NCI-H1694 (cell line): ENCODE measurements at places on chromosomes 6 and 20.

DNA sequence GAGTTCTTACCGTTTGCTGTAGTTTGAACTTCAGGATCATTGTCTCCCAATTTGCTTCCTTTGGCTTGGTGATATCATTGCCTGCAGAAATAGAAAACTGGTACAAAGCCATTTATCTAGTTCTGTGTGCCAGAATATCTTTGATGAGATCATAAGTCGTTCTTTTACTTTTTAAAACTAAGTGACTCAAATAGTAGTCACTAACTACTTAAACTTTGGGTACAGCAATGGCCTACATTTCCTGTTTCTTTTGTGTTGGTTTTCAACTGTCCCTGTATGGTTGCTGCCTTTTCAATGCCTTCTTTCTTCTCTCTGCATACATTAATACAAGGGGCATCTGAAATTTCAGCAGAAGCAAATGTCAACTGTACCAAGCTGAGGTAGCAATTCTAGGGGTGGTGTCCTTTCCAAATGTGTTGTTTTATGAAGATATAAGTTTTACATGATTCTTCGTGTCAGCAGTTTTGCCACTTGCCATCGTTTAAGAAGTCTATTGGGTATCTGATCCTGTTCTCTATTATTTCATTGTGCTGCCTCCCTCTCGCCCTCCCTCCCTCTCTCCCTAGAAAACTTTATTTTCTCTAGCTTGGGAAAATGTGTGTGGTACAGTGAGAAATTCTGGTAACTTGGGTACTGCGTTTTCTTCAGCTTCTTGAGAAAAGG is 238.5 kb downstream of the FARS2 start:
- DNase-seq: no peak

DNA sequence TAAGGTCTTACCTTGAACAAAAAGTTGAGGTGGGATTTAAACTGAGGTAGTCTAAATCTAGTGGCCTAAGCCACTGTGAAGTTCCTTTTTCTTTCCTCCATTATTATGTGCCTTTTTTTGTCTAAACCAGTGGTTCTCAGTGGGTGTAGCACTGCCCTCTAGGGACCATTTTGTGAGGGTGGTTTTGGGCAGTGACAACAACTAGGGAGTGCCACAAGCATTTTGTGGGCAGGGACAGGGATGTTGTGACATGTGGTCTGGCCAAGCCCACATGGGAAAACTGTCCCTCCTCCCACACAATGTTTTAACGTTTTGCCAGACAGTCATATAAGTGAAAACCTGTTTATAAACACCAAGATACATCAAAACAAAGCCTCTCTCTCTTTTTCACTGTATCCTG is 899.4 kb upstream of the FLRT3 start:
- peak; percentile 3 for DNase-seq

DNA sequence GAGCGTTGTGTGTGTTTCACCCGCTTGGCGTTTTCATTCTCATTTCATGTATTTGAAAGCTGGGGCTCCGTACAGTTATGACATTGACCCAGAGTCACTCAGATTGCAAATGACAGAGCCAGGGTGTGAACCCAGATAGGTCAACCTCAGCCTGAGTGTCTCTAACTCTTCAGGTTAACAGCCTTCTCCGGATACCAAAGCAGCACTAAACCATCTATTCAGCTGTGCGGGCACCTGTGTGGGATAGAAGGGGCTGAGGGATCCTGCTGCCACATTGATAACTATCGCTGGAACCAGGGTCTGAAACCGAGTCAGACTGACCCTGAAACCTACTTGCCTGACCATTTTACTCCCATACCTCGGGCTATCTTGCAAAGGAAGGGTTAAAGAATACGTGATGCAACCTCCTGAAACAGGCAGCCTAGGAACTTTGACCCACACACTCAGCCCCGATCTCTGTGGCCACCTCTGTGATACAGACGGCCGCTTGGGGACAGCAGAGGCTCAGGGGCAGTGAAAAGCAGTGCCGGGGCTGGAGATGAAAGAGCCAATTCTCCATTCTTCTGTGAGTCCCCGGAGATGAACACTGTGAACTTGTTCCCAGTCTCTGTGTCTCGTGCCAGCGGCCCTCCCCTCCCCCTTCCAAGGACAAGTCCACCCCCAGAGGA is 233.5 kb upstream of the QKI start:
- DNase-seq: no peak

GRCh38 chr6:138588805-138589434 is 89.6 kb upstream of the NHSL1 start:
- DNase-seq: peak; percentile 80

- DNase-seq: peak; percentile 42
Measured at GRCh38 chr6:127641905-127642304, 64.9 kb downstream of the C6orf58 start.

DNA sequence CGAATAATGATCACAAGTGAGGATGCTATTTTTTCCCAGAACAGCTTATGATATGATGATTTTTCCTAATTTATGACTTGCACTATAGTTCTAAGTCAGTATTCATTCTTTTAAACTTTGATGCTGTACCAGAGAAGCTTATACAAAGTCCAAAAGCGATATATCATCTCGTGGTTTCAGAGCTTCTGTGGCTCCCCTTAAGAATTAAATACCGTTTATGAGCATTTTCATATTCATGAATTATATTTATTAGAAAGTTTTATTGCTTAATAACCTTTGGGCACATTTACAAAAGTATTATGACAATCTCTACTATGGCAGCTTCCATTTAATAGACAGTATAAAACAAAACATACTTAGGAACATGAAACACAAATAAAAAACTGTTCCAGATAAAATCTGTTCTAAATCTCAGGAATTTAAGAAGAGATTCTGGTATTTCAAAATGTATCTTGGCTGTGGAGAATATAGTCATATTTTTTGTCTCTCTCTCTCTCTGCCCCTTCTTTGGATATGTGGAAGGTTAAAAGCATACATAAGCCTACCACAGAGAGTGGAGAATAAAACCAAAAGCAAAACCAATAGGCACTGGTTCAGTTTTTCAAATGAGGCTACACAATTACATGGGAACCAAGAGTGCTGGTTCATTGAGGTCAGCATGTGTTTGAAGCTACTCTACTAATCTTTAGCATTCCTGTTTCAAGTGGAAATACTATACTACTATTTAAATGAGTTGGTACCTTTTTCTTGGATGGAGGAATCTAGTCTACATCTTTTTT is 884.5 kb upstream of the GJE1 start:
- DNase-seq: no peak

- DNase-seq: no peak
Measured at GRCh38 chr6:33343953-33344611, 26.5 kb upstream of the ZBTB22 start.

GRCh38 chr6:123323452-123324329 is 313.1 kb downstream of the TRDN start:
- DNase-seq: no peak

GRCh38 chr20:9078826-9079731 is 10.2 kb downstream of the PLCB4 start:
- DNase-seq: no peak

DNA sequence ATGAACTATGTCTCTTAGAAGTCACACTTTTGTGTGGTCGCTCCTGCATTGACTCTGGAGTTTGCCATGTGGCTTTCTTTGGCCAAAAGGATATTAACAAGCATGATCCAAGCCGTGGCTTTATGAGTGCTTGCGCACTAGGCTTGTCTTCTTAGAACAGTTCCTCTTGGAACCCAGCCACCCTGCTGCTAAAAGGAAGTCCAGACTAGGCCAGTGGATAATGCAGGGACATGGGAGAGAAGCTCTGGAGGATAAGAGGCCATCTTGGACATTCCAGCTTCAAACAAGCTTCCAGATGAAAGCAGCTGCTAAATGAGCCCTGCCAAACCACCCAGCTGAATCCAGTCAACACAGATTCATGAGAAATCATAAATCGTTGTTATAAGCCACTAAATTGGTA is 346.4 kb downstream of the CDC5L start:
- DNase-seq: no peak

DNA sequence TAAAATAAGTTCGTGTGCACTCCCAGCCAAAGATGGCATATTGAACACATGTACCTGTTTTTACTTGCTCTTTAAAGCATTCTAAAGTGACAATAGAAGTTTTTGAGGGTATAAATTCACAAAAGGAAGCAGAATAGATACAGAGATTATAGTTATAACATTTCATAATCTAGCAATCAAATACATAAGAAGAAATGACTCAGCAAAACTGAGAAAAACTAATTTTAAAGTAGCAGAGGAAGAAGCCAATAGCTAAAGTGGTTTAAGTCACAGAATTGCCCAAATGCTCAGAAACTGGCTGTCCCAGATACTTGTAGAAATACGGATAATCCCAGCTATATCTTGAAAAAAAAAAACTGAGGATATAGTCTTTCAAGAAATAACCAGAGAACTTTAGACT is 49.2 kb upstream of the TBC1D32 start:
- no peak for DNase-seq

- no peak for DNase-seq
Measured at GRCh38 chr6:88588938-88589337, 374.5 kb downstream of the RNGTT start.

DNA sequence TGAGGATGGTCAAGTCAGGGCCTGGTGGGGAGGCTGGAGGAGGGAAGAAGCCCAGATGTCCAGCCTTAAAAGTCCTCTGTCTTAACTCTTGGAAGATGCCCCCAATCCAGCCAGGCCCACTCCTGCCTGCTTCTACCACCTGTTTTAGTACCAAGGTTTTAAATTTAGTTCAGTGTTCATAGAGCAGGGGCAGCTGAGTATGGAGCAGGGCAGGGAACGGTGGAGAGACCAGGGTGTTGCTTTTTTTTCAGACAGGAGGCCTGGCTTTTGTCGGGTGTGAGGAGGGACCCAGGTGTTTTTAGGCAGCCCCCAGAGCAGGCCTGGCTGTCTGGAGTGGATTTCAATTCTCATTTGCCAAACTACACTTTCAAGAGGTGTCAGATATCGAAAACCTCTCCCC is 278.8 kb downstream of the CDC5L start:
- no peak for DNase-seq

DNA sequence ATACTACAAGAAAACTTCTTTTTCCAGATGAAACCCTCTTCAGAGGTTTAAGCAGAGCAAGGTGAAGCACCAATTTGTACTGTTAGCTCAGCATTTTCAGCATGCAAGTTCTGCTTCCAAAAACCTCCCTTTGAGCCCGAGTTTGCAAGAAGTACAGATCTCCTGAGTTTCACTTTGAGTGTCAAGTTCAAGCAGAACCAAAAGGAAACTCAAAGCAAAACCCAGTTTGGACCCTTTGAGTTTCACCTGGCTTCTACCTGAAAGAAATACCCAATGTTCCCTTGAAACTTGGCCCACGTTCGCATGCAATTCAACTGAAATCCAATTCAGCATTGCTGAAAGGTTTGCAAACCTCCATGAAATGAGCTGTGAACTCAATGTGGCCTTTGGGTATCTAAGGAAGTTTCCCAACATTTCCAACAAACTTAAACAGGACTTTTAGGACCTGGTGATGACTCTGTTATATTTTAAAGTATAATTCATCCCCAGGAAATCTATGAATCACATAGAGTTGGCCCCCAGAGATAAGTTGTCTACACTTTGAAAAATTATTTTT is 62.9 kb upstream of the HBS1L start:
- DNase-seq: no peak

DNA sequence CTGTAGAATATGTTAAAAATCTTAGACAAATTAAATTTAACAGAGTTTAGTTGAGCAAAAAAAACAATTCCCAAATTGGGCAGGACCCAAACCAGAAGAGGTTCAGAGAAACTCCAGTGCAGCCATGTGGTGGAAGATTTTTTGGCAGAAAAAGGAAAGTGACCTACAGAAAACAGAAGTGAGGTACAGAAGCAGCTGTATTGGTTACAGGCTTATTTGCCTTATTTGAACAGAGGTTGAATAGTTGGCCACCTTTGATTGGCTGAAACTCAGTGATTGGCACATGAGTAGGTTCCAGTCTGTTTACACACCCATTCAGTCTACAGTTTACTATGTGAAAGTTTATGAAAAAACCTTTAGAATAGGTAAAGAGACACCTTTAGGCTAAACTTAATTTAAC is 110.9 kb upstream of the LAMP5 start:
- no peak for DNase-seq

DNA sequence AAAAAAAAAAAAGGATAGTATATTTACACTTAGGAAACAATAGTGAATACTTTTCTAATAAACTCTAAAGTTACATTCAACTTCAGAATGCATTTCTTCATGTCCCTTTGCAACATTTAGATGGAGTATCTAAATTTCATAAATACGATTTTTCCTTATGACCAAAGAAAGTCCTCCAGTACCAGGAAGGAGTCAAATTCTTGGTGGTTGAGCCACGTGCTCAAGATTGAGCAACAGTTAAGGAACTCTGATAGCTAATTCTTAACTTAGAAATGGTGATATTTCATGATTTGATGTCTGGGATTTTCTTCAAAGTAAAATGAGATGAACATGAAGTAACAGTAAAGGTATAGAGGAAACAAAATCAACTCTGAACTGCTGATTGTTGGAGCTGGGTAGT is 92.7 kb downstream of the SASH1 start:
- DNase-seq: no peak

DNA sequence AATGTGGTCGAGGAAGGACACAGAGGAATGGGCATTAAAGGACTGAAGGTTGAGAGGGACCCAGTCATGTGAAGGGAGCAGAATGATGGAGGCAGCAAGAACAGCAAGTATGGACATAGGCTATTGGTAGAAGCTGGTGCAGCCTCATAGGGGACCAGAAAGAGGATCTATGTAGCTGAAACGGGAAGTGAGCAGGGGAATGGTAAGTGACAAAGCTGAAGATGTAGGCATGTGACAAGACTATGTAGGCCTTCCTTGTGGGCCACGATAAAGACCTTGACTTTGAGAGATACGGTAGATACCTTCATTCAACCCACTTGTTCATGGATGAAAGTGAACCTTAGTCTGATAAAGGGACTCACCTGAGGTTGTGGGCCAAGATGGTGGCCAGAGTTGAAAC is 3.5 kb downstream of the CTNNBL1 start:
- no peak for DNase-seq

DNA sequence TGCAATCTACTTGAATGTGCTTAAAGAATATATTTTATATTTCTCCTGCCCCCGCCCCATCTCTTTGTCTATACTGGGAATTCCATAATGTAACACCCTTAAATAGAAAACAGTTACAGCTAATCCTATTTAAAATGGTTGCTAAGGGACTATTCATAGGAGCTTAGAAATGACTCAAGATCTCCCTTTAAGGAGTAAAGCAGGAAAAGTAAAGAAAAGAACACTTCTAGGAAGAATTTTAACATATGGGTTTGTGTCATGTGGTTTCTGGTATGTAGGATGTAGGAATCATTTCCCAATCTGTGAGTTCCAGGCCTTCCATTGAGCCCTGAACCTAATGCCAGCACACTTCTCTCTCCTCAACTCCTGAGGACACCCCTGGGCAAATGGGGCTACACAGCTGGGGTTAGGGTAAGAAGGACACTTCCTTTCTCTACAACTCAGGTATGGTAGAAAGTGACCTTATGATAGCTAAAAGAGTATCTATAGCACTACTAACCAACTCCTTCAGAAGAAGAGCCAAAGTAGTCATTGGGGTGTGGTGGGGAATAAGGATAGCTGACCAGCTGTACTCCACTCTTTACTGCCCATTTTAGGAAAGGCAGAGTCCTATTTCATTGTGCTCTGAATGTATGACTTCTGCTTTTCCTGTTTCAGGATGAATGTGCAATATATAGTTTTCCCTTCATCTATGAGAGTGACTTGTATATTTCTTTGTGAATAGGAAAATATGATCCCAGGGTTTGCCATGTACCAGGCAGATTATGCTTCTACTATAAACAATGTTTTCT is 27.3 kb downstream of the RIMS1 start:
- DNase-seq: no peak
